ENCODE measurements at places on chromosomes 1 and 21. TPM values are rescaled to one million over a fixed set of nuclear protein-coding genes. Genes with fewer than 3 reads are reported as not detected.

The SLC22A15 gene
- total RNA-seq = 0.17 TPM

The OR2L8 gene
- not detected for total RNA-seq

The MYBPH gene
- total RNA-seq = not detected

The CD48 gene
- 340 TPM for total RNA-seq

The DAB1 gene
- total RNA-seq = not detected

The FGR gene
- total RNA-seq = 0.10 TPM

DNA sequence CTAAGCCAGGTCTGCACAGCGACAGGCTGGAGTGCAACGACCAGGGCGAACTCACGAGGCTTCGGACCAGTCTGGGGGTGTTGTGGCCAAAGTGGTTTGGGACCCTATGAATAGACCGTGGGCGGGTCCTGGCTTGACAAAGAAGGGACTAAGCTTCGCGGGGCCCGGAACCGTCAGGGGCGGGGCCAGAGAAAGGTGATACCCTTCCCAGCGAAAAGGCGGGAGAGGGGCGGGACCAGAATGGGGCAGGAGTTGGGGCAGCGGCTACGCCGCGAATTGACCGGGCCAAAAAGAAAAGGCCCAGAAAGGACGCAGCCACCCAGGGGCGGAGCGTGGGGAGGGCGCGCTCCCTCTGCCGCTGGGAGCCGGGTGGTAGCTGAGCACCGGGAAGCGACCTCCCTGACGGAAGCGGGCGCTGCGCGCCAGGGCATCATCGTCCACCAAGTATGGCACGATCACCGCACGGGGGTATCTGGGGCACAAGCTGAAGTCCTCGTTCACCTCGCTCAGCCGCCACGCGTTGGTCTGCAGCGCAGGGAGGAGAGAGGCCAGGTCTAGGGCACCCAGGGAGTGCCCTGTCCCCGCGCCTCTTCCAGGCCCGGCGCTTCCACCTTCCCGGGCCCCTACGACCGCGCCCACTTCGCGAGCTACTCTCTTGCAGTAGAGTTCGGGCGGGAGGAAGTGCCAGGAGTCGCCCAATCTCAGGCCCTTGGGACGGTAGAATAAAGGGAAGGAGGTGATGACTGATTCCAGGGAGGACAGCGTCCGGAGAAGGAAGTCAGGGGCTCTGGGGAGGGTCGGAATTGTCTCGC, 6.7 kb upstream of the FAM167B start:
- peaks cover 23% of the 10 kb centered on the region for H3K4me1 ChIP-seq
- H3K27ac ChIP-seq = peak overlapping the region; percentile 50
- H3K27me3 ChIP-seq = no peaks in the 10 kb centered on the region
- peak; percentile 72 for DNase-seq
- H3K4me3 ChIP-seq = peak overlapping the region; percentile 82

DNA sequence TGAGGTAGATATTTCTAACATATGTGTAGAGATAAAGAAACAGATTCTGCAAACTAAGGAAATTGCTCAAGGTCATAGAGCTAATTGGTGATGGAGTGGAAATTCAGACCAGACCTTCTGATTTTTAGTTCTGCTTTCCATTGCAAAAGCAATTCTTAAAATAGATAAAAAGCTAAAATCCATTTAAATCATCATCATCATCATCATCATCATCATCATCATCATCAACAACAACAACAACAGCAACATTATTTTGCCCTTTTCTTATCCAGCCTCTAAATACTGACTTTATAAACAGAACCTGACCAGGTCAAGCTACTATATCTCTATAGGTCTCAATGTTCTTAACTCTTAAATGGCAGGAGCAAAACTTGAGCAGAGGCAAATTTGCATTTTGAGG, 14.0 kb upstream of the ROR1 start:
- no peak overlapping the region for H3K27ac ChIP-seq
- DNase-seq = no peak
- no peak overlapping the region for H3K4me3 ChIP-seq
- H3K4me1 ChIP-seq = no peaks in the 10 kb centered on the region

DNA sequence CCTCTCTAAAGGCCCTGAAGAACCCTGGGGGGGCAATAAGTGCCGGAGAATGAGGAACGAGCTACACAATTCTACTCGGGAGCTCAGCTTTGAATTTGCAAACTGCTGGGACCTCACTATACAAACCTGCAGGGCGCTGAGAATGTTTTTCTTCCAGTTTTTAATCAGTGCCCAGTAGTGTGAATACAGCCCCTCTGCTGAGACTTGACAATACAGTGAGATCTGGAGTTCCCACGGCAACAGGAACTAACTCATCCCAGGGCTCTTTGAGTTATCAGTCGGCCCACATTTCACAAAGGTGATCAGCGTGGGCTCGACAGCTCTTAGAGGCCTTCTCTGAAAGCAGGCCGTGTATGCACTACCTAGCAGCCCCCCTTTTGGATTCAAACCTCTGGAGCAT, 41.7 kb downstream of the TMEM53 start:
- peak overlapping the region; percentile 95 for H3K27ac ChIP-seq
- peak; percentile 14 for DNase-seq
- H3K4me3 ChIP-seq = peak overlapping the region; percentile 91

DNA sequence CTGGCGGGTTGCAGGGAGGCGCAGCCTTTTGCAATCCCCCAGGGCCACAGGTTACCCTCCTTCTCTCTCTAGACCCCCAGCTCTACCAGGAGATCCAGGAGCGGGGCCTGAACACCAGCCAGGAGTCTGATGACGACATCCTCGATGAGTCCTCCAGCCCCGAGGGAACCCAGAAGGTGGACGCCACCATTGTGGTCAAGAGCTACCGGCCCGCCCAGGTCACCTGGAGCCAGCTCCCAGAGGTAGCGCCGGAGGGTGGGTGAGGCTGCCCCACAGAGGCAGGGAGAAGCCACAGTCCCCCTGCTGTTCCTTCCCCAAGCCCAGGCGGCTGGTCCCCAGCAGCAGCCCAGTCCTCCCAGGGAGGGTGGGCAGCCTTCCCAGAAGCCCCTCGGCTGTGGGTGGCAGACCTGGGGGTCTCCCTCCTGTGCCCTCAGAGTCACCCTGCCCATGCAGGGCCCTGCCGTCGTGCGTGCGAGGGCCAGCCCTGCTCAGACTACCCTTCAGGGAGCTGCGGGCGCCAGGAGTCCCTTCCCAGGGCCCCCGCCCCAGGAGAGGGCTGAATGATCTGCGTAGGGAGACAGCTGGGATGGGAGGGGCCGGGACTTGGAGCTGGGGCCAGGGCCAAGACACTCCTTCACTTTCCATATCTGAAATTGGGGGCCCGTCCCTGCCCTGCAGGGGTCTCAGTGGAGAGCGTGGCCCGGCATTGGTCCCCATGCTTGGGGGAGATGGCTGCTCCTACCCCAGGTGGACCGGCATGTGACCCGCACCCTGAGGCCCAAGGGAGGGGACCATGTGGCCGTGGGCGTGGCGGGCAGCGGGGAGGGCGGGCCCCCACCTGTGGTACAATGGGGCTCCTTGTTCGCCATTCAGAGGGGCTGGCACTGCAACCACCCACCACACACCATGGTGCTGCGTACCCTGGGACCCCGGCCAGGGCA, 12.9 kb downstream of the ARHGEF16 start:
- H3K27me3 ChIP-seq = no peaks in the 10 kb centered on the region
- H3K4me1 ChIP-seq = no peaks in the 10 kb centered on the region
- H3K27ac ChIP-seq = no peak overlapping the region
- H3K36me3 ChIP-seq = no peaks in the 10 kb centered on the region
- DNase-seq = no peak

GRCh38 chr1:208178091-208178529, 66.1 kb downstream of the PLXNA2 start:
- no peaks in the 10 kb centered on the region for H3K4me1 ChIP-seq
- H3K36me3 ChIP-seq = no peaks in the 10 kb centered on the region
- peaks cover 2% of the 10 kb centered on the region for H3K27me3 ChIP-seq
- no peak for DNase-seq
- H3K27ac ChIP-seq = no peak overlapping the region
- no peak overlapping the region for H3K4me3 ChIP-seq

GRCh38 chr21:38478782-38479181, 19.5 kb downstream of the ERG start:
- H3K4me1 ChIP-seq = peaks cover 4% of the 10 kb centered on the region
- DNase-seq = no peak
- no peak overlapping the region for H3K27ac ChIP-seq
- H3K4me3 ChIP-seq = no peak overlapping the region
- peaks cover 66% of the 10 kb centered on the region for H3K27me3 ChIP-seq

DNA sequence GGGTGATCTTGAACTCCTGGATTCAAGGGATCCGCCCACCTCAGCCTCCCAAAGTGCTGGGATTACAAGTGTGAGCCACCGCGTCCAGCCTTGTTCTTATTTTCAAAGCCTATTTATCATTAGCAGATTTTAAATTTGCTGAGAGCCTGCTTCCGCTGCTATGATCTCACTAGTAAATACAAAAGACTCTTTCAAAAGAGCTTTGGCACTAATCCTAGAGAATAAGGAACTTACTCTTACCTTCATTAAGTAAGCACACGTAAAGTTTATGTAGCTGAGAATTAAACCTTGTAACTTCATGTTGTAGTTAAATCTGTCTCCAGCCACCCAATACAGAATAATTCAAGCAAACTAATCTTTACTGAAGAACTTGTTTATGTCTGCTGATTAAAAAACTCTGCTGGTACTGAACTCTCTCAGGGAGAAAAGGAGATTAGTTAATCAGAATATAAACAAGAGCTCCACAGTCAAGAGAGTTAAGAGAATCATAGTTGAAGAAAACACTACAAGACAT, 72.3 kb downstream of the RUSC1 start:
- DNase-seq = no peak
- H3K27ac ChIP-seq = no peak overlapping the region
- H3K36me3 ChIP-seq = peaks cover 22% of the 10 kb centered on the region
- H3K4me1 ChIP-seq = no peaks in the 10 kb centered on the region
- H3K27me3 ChIP-seq = no peaks in the 10 kb centered on the region

DNA sequence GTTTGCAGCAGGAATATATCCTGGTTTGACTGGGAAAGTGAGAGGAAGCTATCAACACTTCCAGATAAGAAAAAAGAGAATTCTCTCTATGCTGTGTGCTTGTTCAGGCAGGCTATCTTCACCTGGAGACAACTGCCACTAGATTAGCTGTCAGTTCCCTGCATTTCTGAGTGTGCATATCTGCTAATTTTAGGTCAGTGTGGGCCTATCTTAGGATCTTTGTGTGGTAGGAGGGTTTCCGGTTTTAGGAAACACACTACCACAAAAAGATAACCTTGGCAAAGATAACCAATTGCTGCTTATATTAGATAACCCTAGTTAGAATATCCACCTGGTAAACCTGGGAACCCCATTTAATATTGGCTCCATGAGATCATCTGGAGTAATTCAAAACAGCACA, 22.5 kb upstream of the GBP5 start:
- peaks cover 49% of the 10 kb centered on the region for H3K4me1 ChIP-seq
- H3K27me3 ChIP-seq = no peaks in the 10 kb centered on the region
- no peak overlapping the region for H3K27ac ChIP-seq
- H3K4me3 ChIP-seq = no peak overlapping the region

DNA sequence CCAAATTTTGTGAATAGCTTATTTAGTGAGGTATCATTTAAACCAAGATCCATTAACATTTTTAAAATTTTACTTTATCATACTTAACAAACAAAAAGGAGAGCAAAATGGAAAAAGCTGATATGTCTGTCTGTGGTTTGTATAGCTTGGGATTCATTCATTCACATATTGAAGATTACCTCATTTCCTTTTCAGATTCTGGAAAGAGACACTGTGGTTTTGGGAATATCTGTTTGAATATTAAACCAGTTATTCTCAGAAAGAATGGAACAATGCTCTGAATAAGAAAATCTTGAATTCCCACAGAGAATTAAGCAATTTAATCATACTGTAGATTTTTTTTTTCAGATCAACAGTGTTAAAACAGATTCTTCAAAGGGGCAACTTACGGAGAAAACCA, 93.8 kb upstream of the PRDX6 start:
- no peak overlapping the region for H3K4me3 ChIP-seq
- DNase-seq = no peak
- no peaks in the 10 kb centered on the region for H3K27me3 ChIP-seq

- H3K27me3 ChIP-seq = no peaks in the 10 kb centered on the region
- H3K4me3 ChIP-seq = no peak overlapping the region
- no peak overlapping the region for H3K27ac ChIP-seq
- DNase-seq = no peak
- no peaks in the 10 kb centered on the region for H3K36me3 ChIP-seq
These were observed 41.1 kb upstream of the KDM4A start for GRCh38 chr1:43608827-43609226.

DNA sequence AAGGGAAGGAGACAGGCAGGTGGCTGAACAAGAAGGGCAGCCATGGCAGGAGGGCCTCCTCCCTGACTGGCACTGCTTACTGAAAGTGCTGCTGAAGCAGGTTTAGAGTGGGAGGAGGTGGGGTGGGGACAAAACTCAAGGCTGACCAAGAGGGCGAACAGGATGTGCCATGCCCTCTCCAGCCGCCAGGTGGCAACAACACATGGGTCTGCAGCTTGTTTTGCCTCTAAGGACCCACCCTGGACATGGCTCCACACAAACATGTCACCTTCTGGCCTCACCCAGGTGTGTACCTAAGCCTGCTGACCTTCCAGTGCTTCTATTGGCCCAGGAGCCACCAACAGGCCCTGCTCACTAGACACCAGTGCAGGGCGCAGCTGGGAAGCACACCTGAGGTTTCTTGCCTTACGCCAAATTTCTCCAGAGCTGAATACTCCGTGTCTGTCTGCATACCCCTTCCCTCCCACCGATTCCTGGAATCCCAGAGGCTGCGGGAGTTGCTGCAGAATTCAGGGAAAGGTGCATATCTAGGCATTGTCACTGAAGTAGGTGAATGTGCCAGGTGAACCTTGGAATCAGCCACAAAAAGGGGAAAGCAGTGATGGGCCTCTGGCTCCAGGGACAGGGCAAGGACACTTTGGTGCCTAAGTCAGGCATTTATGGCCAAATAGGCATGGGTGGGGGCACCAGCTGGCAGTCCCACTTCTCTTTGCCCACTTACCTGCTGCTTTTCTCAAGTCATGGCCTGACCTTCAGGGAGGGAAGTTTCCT, 5.3 kb downstream of the PSRC1 start:
- no peaks in the 10 kb centered on the region for H3K36me3 ChIP-seq
- DNase-seq = peak; percentile 73
- no peak overlapping the region for H3K27ac ChIP-seq
- peaks cover 4% of the 10 kb centered on the region for H3K4me1 ChIP-seq
- H3K4me3 ChIP-seq = no peak overlapping the region
- no peaks in the 10 kb centered on the region for H3K27me3 ChIP-seq

DNA sequence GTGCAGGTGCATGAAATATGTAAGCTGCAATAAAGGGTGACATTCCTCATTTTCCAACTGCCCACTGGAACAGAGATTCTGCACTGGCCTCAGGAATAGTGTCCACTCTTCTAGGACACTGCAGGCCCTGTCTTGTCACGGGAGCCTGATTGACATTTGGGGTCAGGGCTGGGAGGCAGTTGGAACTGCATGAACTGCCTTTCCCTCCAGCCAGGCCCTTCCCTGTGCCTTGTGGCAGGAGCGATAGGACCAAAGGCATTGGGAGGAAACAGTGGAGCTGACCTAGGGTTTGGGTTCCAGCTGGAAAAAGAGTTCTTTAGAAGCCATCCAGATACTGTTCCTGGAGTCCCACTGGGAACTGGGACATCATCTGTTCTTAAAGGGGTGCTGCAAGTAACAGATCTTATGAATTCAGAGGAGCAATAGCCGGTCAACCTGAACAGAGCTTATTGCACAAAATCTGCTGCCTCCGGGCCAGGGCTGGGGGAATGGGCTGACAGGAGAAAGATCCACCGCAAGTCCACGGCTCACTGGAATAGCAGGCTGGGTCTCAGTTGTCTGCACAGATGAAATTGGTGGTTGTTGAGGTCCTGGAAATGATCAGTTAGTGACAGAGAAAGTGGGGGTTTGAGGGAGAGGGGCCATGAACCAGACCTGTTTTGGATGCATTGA, 451.7 kb downstream of the CAMTA1 start:
- no peaks in the 10 kb centered on the region for H3K36me3 ChIP-seq
- DNase-seq = no peak
- H3K27me3 ChIP-seq = peaks cover 24% of the 10 kb centered on the region

All from activated naive CD4-positive, alpha-beta T cell treated with anti-CD3 and anti-CD28 coated beads for 36 hours (primary cell).